ENCODE measurements at places on chromosomes 7 and 10. TPM values are rescaled to one million over a fixed set of nuclear protein-coding genes. Genes with fewer than 3 reads are reported as not detected.
A peak's percentile ranks its signal among the peaks of the same experiment; 100 is the strongest.

The TLX1 gene
- 2.3 TPM for polyA plus RNA-seq

The CASP7 gene
- 9.3 TPM for polyA plus RNA-seq

The KLF14 gene
- polyA plus RNA-seq: not detected

The ARL5B gene
- polyA plus RNA-seq: 18.8 TPM

The PPP1R3C gene
- 52.1 TPM for polyA plus RNA-seq

The FOXP2 gene
- polyA plus RNA-seq: 1.3 TPM

The HMX3 gene
- not detected for polyA plus RNA-seq

The EPHB6 gene
- 25.4 TPM for polyA plus RNA-seq

DNA sequence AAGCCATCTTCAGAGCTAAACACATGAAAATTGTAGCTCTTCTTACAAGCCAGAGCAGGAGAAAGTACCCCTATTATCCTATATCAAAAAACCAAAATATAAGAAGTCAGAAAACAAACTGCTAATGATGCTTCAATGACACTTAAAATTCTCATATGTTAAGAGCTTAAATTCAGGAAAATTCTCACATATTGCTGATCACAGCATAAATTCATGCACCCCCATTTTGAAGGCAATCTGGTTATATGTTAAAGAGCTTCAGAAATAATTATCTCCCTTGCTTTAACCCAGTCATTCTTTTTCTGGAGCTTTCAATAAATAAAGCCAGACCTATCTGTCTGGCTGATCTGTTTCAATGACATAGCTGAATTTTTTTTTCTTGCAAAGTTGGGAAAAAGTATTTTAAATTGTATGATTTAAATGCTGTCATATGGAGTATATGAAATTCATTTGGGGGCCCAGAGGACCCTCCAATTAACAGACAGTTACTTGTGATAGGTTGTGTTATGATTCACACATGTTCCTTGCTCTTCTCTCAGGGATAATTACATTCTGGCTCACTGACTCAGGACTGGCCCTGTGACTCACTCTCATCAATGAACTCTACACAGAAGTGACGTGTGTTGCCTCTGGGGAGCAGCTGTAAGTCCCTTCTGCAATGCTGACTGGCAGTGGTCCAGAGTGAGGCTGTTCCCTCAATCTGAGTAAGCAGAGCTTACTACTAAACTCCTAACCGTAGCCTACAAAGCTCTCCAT lies 85.2 kb downstream of the HGF start:
- no peak overlapping the region for H3K27ac ChIP-seq
- no peak overlapping the region for H3K4me3 ChIP-seq
- H3K4me1 ChIP-seq: peaks cover 42% of the 10 kb centered on the region
- H3K27me3 ChIP-seq: no peaks in the 10 kb centered on the region

GRCh38 chr7:25694699-25695098 lies 457.3 kb upstream of the NFE2L3 start:
- no peak overlapping the region for H3K4me3 ChIP-seq
- DNase-seq: no peak
- no peaks in the 10 kb centered on the region for H3K27me3 ChIP-seq
- no peaks in the 10 kb centered on the region for H3K4me1 ChIP-seq
- H3K36me3 ChIP-seq: no peaks in the 10 kb centered on the region

- H3K4me1 ChIP-seq: no peaks in the 10 kb centered on the region
- no peak for DNase-seq
- H3K4me3 ChIP-seq: no peak overlapping the region
- H3K36me3 ChIP-seq: no peaks in the 10 kb centered on the region
- no peak overlapping the region for H3K27ac ChIP-seq
- H3K27me3 ChIP-seq: no peaks in the 10 kb centered on the region
Observed at GRCh38 chr7:81664304-81664703, 105.5 kb downstream of the HGF start.

GRCh38 chr7:122896509-122896908 lies 10.2 kb upstream of the CADPS2 start:
- H3K36me3 ChIP-seq: no peaks in the 10 kb centered on the region
- H3K27me3 ChIP-seq: no peaks in the 10 kb centered on the region
- no peaks in the 10 kb centered on the region for H3K4me1 ChIP-seq
- no peak overlapping the region for H3K4me3 ChIP-seq
- H3K27ac ChIP-seq: no peak overlapping the region

DNA sequence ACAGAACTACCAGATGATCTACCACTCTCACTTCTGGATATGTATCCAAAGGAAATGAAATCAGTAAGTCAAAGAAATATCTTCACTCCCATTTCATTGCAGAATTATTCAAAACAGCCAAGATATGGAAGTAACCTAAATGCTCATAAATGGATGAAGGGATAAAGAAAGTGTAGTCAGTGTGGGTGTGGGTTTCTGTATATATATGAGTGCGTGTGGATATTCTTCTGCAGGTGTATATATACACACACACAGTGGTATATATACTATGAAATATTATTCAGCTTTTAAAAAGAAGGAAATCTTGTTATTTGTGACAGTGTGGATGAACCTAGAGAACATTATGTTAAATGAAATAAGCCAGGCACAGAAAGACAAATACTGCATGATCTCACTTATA lies 48.7 kb downstream of the IMMP2L start:
- no peaks in the 10 kb centered on the region for H3K4me1 ChIP-seq
- H3K27ac ChIP-seq: no peak overlapping the region
- no peaks in the 10 kb centered on the region for H3K36me3 ChIP-seq

DNA sequence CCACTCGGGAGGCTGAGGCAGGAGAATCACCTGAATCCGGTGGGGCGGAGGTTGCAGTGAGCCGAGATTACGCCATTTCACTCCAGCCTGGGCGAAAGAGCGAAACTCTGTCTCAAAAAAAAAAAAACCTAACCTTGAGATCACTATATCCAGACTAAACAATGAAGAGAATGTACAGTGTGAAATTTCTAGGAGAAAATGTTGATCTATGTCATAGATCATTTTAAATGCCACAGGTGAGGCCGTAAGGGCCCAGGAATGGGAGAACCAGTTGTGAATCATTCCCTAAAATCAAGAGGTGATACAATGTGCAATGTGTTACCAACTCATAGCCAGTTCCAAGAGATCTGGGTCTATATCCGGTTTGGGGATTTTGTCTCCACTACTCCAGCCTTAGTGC lies 158.0 kb downstream of the CACNB2 start:
- DNase-seq: no peak
- H3K36me3 ChIP-seq: no peaks in the 10 kb centered on the region
- H3K27ac ChIP-seq: no peak overlapping the region
- no peaks in the 10 kb centered on the region for H3K4me1 ChIP-seq

DNA sequence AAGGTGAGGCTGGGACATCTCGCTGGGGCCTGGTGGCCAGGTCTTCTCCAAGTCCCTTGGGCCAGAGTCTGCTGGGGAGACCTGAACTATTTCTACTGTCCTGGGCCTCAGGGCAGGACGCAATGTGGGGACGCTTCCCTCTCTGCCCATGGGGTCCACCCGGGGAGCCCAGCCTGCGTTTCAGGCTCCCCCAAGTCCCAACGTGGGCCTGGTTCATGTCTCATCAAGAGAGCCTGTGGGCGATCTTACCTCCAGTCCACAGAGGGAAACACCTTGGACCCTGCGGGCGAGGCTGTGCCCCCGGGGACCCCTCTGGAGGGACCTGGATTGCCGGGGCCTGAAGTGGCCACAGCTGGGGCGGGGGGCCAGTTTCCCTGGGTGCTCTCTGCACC lies 91.7 kb downstream of the DNAJB6 start:
- no peaks in the 10 kb centered on the region for H3K4me1 ChIP-seq
- no peak overlapping the region for H3K4me3 ChIP-seq
- H3K36me3 ChIP-seq: no peaks in the 10 kb centered on the region
- no peak for DNase-seq
- H3K27ac ChIP-seq: no peak overlapping the region
- no peaks in the 10 kb centered on the region for H3K27me3 ChIP-seq

DNA sequence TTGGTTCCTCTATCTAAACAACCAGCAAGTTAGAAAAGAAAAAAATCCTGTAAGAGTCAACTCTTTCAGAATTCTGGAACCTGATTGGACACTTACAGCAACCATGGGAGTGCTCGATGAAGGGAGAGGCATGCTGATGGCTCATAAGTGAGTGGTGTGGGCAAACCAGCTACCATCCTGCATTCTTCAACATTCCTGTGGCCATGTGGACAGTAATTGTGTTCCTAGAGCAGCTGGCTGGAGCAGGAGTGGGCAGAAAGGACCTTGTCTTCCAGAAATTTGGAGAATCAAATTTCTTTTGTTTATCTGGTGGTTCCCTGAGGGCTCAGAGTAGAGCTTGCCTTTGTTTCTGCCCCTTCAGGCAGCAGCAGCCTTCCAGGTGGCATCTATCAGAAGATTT lies 22.5 kb upstream of the MYL7 start:
- H3K4me1 ChIP-seq: no peaks in the 10 kb centered on the region
- DNase-seq: no peak
- no peak overlapping the region for H3K27ac ChIP-seq
- H3K4me3 ChIP-seq: no peak overlapping the region
- no peaks in the 10 kb centered on the region for H3K27me3 ChIP-seq
- no peaks in the 10 kb centered on the region for H3K36me3 ChIP-seq

DNA sequence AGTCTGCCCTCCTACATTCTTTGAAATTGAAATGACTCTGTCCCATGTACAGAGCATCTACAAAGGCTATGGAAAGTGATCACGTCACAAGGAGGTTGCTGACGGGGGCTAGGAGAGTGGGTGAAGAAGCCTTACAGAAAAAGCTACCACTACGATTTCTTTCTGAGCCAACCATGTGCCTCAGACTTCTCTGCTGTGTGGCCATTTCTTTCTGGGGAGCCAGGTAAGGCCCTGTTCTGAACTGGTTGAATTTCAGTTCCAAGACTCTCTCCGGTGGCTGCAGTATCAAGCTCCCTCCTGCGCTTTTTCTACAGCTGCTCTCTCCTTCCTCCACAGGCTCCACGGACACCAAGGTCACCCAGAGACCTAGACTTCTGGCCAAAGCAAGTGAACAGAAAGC lies 112.5 kb upstream of the PRSS1 start:
- H3K27me3 ChIP-seq: peaks cover 7% of the 10 kb centered on the region
- H3K27ac ChIP-seq: no peak overlapping the region
- H3K4me3 ChIP-seq: no peak overlapping the region
- DNase-seq: no peak
- no peaks in the 10 kb centered on the region for H3K4me1 ChIP-seq

GRCh38 chr7:4220011-4220410 lies 462.1 kb upstream of the FOXK1 start:
- H3K4me1 ChIP-seq: no peaks in the 10 kb centered on the region
- H3K27ac ChIP-seq: no peak overlapping the region
- no peaks in the 10 kb centered on the region for H3K36me3 ChIP-seq
- H3K27me3 ChIP-seq: no peaks in the 10 kb centered on the region

- DNase-seq: no peak
- no peak overlapping the region for H3K27ac ChIP-seq
- H3K36me3 ChIP-seq: no peaks in the 10 kb centered on the region
- no peaks in the 10 kb centered on the region for H3K27me3 ChIP-seq
- H3K4me1 ChIP-seq: peaks cover 13% of the 10 kb centered on the region
- no peak overlapping the region for H3K4me3 ChIP-seq
Observed at GRCh38 chr7:111025006-111025405, 65.9 kb upstream of the LRRN3 start.

DNA sequence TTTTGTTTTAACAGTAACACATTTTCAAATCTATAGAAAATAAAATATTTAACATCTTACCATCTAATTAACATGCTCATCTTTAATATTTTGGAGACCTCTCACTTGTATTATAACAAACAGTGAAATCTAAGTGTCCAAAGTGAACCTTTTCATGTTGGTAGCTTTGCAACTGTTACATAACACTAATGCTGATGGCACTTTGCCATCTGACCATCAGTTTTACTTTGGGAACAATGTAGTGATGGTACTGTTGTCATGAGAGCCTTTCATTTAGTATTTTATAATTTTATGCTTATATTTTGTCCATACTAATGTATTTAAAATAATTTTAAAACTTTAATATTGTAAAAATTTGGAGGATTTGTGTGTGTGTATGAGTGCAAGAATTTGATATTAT lies 1017.0 kb upstream of the KCND2 start:
- no peaks in the 10 kb centered on the region for H3K27me3 ChIP-seq
- no peaks in the 10 kb centered on the region for H3K36me3 ChIP-seq
- no peak overlapping the region for H3K4me3 ChIP-seq
- H3K27ac ChIP-seq: no peak overlapping the region
- DNase-seq: no peak

DNA sequence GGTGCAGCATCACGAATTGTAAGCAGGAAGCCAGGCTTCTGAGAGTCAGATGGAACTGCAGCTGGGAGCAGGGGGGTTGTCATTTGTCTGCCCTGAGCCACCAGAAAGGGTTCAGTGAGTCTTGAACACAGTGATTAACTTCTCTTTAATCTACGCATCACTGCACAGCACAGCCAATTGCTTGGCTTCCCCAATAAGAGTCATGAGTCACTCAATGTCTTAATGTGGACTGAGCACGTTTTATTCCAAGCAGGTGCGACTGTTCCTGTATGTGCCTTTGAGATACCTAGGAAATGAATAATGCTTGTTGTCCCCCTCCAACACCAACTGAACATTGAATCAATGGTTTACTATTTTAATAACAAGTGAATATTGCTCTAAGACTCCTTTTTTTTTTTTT lies 26.0 kb upstream of the PLEKHA1 start:
- no peaks in the 10 kb centered on the region for H3K27me3 ChIP-seq
- H3K36me3 ChIP-seq: no peaks in the 10 kb centered on the region
- no peak overlapping the region for H3K27ac ChIP-seq
- no peaks in the 10 kb centered on the region for H3K4me1 ChIP-seq
- DNase-seq: no peak
- no peak overlapping the region for H3K4me3 ChIP-seq

DNA sequence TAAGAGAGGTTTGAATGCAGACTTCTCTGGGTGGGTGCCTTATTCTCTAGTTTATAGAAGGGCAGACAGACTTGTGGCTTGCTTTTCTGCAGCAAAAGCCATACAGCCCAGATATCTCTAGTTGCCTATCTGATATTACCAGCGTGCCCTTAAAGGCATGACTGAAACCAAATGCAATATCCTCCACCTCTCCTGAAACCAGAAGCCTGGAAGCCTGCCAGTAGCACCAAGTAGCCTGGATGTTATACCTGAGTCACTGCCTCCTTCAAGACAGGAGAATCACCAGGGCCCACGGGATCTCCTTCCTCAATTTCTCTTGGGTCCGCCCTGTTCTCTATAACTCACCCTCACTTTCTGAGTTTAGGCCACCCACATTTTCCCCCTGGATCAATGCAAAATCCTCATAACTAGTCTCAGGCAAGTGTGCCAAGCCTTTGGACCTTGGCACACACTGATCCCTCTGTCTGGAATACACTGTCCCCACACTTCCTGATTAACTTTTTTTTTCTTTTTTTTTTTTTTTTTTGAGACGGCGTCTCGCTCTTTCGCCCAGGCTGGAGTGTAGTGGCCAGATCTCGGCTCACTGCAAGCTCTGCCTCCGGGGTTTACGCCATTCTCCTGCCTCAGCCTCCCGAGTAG lies 638.4 kb downstream of the GALNT17 start:
- H3K4me3 ChIP-seq: no peak overlapping the region
- no peak for DNase-seq
- no peaks in the 10 kb centered on the region for H3K27me3 ChIP-seq
- H3K27ac ChIP-seq: no peak overlapping the region
- no peaks in the 10 kb centered on the region for H3K36me3 ChIP-seq

- H3K36me3 ChIP-seq: no peaks in the 10 kb centered on the region
- DNase-seq: peak; percentile 16
- H3K4me3 ChIP-seq: no peak overlapping the region
- H3K4me1 ChIP-seq: peaks cover under 1% of the 10 kb centered on the region
Observed at GRCh38 chr10:96509017-96509641, 4.6 kb downstream of the TLL2 start.

GRCh38 chr10:101779544-101780186 lies 3.6 kb downstream of the NPM3 start:
- H3K27me3 ChIP-seq: peaks cover 14% of the 10 kb centered on the region
- peak overlapping the region; percentile 29 for H3K4me3 ChIP-seq
- H3K36me3 ChIP-seq: no peaks in the 10 kb centered on the region

GRCh38 chr7:53475776-53476175 lies 440.3 kb downstream of the POM121L12 start:
- no peak overlapping the region for H3K4me3 ChIP-seq
- no peaks in the 10 kb centered on the region for H3K4me1 ChIP-seq
- H3K36me3 ChIP-seq: no peaks in the 10 kb centered on the region

Data from cardiac muscle cell (in vitro differentiated cells and primary cell).